ENCODE measurements at places on chromosomes 1 and 21. TPM values are rescaled to one million over a fixed set of nuclear protein-coding genes. Genes with fewer than 3 reads are reported as not detected.

IL22RA1 gene
- total RNA-seq = 2.1 TPM

GRCh38 chr1:231196307-231196706, 34.4 kb downstream of the TRIM67 start:
- no peak for DNase-seq

DNA sequence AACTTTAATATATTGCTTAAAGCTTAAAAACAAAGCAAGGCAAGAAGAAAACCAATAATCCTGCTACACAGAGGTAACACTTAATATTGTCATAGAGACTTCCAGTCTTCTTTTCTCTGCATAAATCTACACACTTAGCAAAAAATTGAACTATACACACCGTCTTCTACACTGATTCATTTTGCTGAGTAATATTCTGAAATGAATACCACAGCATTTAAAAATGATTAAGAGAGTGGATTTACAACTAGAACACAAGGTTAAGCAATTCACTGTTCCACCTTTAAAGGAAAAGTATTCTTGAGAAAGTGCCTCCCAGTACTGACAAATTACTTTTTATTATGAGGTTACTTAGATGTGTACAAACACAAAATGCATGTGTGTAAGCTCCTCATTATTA, 22.2 kb upstream of the ITPKB start:
- DNase-seq = no peak

DNA sequence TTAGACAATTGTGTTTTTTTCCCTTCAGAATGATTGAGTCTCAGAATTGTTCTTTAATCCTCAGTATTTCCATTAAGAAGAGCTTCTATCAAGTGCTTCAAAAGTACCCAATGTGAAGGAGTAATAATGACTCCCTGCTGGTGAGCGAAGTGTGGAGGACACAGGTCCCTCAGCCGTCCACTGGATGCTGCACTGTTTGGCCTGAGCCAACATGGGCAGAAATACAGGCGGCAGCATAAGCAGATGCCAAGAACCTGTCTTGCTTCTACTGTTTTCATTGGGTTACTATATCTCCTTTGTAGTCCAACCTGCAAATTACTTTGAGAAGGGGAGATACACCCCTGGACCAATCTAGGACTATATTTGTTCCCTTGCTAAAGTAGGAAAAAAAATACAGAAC, 55.3 kb upstream of the DPH5 start:
- DNase-seq = no peak

DNA sequence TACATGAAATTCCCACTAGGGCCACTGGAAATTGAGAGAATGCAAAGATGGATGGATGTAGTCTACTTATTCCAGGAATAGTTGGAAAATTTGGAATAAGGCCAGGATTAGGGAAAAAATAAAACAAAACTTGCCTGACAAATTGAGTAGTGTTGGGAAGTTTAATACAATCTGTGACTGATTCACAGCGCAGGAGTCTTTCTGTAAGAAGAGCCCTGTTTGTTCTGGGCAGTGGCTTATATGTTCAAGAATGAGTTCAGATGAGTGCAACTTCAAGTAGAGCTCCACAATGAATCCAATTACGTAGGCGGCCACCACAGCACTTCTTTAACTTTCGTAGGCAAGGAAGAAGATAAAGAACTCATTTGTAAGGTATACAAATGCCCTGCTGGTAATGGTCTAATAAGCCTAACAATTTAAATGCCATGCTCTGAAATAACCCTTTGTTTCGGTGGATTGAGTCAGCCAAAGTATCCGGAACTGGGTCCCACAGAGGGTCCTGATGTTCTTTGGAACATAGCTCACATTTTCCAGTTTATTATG, 47.1 kb upstream of the KCNE1 start:
- no peak for DNase-seq
